ENCODE measurements at places on chromosomes 12 and 14.

GRCh38 chr12:102631274-102631673 lies 150.9 kb upstream of the IGF1 start:
- DNase-seq, result no peak

DNA sequence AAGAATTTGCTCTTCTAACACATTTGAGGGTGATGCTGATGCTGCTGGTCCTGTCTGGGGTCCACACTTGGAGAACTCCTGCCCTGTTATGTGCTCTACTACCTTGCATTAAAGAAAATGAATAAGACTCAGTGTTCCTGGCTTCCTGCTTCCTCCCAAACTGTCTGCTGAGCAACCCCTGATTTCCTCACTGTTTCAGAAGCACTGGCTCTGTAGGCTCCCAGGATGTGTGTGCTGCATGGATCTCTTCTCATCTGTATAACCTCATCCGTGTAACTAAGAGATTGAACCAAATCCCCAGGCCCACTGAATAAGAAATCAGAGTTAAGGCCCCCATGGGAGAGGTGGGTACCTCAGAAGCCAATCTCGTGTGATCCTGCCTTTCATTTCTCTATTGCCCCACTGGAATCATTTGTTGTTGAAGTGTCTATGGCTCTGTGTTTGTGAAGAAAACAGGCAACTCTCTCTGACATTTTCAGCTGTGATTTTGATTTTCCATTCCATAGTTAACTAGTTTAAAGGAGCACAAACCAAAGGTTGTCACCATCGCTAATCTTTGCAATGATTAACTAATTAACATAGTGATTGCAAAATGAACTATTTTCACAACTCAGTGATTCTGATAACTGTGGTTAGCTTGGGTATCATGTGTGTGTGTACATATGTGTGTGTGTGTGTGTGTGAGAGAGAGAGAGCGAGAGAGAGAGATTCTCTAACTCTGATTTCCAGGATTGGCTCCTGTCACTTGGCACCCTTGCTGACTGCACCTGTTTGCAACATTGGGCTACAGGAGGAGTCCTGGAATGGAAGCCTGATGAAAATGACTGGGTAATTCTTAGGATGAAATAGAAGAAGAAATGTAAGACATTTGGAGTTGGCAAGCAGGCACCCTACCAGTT lies 196.2 kb downstream of the SLC38A4 start:
- no peak for DNase-seq

DNA sequence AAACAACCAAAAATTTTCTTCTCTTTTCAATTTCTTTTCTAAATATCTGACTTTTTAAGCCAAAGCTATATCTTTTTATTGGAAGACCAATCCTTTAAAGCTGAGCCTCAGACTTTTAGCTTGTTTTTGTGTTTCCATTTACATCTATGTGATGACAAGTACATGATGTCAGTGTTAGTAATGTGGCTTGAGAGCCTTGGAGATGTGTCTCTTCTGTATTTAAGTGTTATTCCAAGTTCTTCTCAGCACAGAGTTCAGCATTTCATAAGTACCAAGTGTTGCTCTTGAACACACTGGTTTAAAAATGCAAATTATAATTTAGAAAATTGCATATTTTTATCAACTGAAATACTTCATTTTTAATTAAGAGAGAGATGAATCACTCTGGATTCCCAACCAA lies 948.9 kb upstream of the FLRT2 start:
- DNase-seq, result no peak

DNA sequence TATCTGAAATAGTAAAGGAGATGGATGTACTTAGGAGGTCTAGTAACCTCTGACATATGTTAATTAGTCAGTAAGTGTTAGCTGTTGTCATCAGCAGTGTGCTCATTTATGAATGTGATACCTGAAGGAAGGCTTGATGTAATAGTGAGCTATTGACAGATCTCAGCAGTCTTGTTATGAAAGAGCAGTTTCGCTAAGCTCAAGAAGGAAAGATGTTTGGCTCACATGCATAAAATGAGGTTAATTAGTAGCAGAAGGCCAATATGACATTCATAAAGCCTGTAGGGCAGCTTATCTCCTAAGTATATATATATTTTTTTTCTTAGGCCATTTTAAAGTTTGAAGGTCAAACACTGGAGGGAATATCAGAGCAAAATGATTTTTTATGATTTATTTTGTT lies 2.8 kb downstream of the FAM234B start:
- no peak for DNase-seq
